Osteoblast (primary cell): ENCODE measurements at places on chromosomes 1 and 21. TPM values are rescaled to one million over a fixed set of nuclear protein-coding genes. Genes with fewer than 3 reads are reported as not detected.
A peak's percentile ranks its signal among the peaks of the same experiment; 100 is the strongest.

TCHHL1 gene
- total RNA-seq: not detected in 2 replicates

MTF2 gene
- total RNA-seq: 15.9 and 21.8 TPM in 2 replicates

DMBX1 gene
- not detected in 2 replicates for total RNA-seq

DNA sequence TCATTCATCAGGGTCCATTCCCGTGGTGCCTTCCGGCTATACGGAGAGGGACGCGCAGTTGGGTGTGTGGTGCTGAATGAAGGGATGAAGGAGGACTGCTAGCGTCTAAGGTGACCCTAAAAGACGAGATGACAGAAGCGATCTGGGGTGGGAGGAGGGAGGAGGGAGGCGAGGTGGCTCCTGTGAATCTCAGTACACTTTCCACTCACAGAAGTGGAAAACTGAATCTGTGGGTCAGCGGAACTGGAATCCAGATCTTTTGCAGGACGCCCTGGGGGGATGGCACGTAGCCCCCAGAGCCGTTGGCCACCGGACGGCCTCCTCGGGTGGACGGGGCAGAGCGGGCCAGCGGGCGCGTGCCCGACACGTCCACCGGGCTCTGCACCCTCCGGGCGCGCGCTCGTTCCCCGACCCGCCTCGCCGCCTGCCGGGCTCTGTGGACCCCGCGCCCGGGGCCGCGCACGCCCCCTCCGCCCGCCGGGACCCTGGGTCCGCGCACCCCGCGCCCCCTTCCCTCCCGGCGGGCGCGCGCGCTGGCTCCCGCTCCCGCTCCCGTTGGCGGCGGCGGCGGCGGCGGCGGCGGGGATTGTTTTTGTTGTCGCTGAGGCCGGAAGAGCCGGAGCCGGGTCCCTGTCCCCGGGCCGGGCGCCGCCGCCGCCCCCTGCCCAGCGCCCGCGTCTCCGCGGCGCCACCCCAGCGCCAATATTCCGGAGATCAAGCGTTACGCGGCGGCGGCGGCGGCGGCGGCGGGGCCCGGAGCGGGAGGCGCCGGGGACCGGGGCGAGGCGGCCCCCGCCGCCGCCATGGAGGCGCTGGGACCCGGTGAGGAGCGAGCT lies at the start of gene AGO4:
Gene AGO4 (plus strand): TSS at position 403 of the 836 bp plus-strand sequence. CDS start 401 bp downstream, at position 804.
- DNase-seq: peak; percentile 94
- H3K36me3 ChIP-seq: no peaks in the 10 kb centered on the region
- peak within 1 kb of the TSS; percentile 71 for H3K27ac ChIP-seq
- H3K4me3 ChIP-seq: peak within 1 kb of the TSS; percentile 88

DNA sequence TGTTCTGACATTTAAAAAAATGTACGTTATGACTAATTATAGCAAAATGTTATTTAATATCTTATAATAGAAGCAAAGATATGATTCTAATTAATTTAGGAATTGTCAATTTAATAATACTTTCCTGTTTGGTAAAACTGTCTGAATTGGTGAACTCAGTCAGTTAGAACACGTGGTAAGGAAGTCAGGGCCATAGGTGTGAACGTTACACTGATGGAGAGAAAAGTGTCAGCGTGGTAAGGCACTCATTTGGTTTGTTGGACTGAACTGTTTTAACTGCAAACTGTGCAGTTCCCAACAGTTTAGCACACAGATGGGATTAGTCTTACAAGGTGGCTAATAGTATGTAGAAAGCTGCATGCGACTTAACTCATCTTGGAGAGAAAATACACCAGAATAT lies 102.9 kb downstream of the EPB41 start:
- no peak overlapping the region for H3K27ac ChIP-seq
- H3K4me1 ChIP-seq: no peaks in the 10 kb centered on the region
- no peak for DNase-seq
- H3K27me3 ChIP-seq: no peaks in the 10 kb centered on the region

YARS1 gene
- total RNA-seq: 183 and 199 TPM in 2 replicates

- H3K27ac ChIP-seq: peak overlapping the region; percentile 90
- peak overlapping the region; percentile 74 for H3K4me3 ChIP-seq
- DNase-seq: no peak
- H3K36me3 ChIP-seq: no peaks in the 10 kb centered on the region
- no peaks in the 10 kb centered on the region for H3K27me3 ChIP-seq
These were observed 31.8 kb upstream of the JUN start for GRCh38 chr1:58815686-58816071.

DNA sequence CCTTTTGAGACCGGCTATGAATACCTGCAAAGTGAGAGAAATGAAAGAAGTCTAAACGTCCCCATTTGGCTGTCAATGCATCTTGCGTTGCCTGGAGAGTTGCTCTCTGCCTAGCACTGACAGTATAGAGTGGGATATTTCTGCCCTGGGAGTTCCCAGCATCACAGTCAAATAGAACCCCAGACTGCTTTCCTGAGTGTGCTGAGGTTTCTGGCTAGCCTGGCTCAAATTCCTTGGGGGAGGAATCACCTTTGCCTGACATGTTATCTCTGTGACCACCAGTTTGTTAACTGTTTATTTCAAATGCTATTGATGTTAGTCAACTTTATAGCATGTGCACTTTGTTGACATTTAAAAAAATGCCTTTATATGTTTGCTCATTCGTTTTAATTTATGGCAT lies 212.0 kb upstream of the FAM78B start:
- no peak overlapping the region for H3K4me3 ChIP-seq
- H3K27ac ChIP-seq: no peak overlapping the region
- H3K4me1 ChIP-seq: no peaks in the 10 kb centered on the region
- H3K27me3 ChIP-seq: no peaks in the 10 kb centered on the region
